ENCODE measurements at places on chromosomes 7 and 10.
A peak's percentile ranks its signal among the peaks of the same experiment; 100 is the strongest.

- DNase-seq: no peak
These were observed 128.8 kb upstream of the FAM20C start for GRCh38 chr7:63521-64021.

DNA sequence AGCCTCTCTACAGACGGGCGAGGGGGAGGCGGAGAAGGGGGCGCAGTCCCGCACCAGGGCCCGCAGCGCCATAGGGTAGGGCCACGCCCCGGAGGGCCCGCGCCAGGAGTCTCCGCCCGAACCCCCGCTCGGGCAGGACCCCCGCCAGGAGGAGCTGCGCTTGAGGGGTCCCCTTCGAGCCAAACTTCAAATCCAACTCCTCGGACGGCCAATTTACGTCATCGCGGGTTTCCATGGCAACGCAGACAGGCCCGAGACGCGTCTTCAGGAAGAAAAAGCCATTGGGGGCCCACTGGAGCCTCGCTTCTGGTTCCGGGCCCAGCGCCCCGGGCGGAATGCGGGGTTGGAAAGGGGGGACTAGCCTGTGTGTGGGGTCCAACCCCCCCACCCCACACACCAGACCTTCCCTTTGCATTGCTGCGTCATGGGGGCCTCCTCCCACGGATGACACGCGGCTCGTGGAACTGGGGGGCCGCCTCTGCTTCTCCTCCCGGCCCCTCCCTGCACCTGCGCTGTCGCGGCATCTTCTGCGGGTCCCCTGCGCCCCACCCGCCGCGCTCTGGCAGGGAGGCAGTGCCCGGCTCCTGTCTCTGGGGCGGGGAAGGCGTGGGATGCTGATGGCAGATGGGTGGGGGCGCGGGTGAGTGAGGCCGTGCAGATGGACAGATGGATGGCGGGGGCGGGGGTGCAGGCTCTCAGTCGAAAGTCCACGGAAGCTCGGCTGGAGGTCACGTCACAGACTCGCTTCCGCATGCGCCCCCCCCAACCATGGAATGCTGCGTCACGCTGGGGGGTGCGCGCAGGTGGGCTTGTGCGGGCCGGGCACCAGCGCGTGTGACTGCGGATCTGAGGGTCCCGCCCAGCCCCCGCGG is 1.2 kb downstream of the CALY start:
- no peak for DNase-seq

- no peak for DNase-seq
These were observed 330.0 kb downstream of the RNLS start for GRCh38 chr10:88253128-88253527.

DNA sequence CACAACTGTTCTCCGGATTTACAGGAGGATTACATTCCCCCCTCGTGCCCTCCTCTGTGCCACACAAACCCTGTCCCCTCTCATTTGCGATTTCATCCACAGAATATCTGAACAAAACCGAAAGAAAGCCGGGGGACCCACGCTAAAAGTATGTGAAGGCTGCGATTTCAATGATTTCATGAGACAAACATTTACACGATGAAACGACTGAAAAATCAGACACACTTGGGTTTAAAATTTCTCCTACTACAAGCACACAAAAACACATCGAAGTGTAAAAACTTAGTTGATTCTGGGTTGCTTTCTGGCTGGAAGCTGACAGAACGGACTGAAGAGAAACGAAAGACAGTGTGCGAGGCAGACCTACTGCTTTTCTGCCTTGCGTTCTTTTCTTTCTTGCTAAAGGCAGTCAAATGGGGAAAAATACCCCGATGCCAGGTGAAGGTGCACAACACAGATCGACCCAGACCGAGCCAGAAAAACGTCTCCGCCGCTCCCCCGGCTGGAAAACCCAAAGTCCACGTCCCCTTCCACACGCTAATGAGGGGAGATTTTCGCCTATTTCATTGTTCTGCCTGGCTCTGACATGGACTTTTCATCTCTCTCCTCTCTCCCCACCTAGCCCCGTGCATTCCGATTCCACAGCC is 1.2 kb downstream of the HIPK2 start:
- peak; percentile 29 for DNase-seq

- DNase-seq: no peak
These were observed 31.4 kb downstream of the CCNJ start for GRCh38 chr10:96074776-96075175.
